ENCODE measurements at places on chromosomes 4 and X.

- DNase-seq, result no peak
Measured at GRCh38 chr4:128913228-128913627, 103.7 kb downstream of the JADE1 start.

DNA sequence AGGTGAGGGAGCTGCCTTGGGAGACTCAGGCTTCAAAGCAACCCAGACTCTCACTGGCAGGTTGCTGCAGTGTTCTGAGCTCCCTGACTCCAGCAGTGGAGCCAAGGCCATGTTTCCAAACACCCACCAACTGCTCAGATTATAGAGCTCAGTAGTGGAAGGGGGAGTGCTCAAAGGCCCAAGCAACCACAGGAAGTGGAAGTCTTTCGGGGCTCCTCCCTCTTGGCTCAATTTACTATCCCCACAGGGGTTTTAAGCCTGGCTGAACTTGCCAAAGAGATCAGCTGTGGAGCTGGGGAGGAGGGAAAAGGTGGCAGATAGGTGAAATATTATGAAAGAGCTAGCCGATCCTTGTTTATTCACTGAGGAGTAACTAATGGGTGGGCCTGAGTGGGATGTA is 82.5 kb downstream of the HPRT1 start:
- DNase-seq, result peak; percentile 52

DNA sequence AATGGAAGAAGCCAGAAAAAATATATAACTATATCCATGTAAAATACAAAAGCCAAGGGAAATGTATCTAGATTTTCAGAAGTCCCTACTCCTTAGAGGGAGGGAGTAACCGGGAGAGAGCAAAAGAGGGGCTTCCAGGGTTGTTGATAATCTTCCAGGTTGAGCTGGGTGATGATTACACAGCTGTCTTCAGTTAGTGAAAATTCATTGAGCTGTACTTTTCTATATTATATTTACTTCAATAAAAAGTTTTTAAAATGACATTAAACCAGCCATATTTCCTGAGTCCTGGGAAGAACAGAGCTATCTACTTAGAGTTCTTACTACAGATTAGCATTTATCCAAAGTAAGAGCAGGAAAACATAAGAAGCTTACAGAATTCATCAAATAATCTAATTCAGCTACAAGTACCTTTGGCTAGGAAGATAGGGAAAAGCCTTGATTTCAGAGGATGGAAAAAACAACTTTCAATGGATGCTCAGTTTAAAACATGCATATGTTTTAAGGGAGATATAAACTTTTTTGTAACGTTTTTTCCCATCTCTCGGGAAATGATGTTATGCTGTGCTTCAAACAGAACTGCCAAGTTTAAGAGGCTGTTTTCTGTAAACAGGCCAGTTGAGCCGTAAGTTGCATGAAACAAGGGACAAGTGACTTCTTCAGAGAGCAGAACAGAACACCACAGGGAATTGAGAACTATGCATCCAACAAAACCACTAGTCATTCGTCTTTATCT is 204.6 kb downstream of the SCFD2 start:
- DNase-seq, result no peak

GRCh38 chr4:19694812-19695211 is 556.9 kb upstream of the SLIT2 start:
- no peak for DNase-seq

DNA sequence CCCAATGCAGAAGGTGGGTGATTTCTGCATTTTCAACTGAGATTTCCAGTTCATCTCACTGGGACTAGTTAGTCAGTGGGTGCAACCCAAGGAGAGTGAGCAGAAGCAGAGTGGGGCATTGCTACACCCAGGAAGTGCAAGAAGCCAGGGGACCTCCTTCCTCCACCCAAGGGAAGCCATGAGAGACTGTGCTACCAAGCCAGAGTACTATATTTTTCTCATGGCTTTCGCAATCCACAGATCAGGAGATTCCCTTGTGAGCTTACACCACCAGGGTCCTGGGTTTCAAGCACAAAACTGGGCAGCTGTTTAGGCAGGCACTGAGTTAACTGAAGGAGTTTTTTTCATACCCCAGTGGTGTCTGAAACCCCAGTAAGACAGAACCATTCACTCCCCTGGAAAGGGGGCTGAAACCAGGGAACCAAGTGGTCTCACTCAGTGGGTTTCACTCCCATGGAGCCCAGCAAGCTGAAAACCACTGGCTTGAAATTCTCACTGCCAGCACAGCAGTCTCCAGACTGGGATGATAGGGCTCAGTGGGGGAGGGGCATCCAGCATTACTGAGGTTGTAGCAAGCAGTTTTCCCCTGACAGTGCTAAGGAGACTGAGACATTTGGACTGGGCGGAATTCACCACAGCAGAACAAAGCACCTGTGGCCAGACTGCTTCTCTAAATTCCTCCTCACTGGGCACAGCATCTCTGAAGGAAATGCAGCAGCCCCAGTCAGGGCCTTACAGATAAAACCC is 903.4 kb downstream of the TECRL start:
- DNase-seq, result no peak

DNA sequence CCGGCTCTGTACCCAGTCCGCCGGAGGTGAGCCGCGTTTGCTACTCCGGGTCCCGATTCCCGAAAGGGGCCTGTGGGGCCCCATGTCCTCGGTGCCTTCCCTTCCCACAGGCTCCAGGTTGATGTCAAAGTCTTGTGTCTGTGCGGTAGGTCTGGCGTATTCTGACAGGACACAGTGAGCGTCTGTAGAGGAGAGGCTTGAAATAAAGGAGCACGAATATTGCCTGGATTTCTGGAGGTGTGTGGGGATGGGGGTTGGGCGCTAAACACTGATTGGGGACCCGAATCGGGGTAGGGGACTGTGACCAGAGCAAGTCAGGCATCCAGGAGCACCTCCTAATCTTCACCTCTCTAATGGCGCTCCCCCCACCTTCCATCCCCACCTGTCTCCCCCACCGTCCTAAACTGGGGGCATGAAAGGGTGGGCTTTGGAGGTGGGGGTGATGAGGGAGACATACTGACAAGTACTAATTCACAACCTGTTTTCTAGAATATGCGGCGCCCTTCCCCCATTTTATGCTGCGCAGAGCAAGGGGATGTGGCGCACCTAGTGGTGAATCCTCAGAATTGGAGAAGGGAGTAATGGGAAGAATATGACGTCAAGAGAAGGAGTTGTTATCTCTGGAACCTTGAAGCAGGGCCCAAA is 855 bp downstream of the GPRASP2 start:
- DNase-seq, result peak; percentile 53

GRCh38 chr4:166499820-166500219 is 626.8 kb downstream of the TLL1 start:
- no peak for DNase-seq

GRCh38 chr4:173518425-173519102 is 11.5 kb downstream of the HAND2 start:
- DNase-seq, result no peak

GRCh38 chr4:86058621-86059020 is 301.2 kb downstream of the MAPK10 start:
- no peak for DNase-seq

GRCh38 chr4:123378794-123379193 is 17.8 kb upstream of the SPRY1 start:
- no peak for DNase-seq

- peak; percentile 12 for DNase-seq
Measured at GRCh38 chrX:3345281-3346191, 916 bp downstream of the MXRA5 start.

GRCh38 chrX:104972737-104973136 is 247.8 kb downstream of the TEX13A start:
- no peak for DNase-seq

DNA sequence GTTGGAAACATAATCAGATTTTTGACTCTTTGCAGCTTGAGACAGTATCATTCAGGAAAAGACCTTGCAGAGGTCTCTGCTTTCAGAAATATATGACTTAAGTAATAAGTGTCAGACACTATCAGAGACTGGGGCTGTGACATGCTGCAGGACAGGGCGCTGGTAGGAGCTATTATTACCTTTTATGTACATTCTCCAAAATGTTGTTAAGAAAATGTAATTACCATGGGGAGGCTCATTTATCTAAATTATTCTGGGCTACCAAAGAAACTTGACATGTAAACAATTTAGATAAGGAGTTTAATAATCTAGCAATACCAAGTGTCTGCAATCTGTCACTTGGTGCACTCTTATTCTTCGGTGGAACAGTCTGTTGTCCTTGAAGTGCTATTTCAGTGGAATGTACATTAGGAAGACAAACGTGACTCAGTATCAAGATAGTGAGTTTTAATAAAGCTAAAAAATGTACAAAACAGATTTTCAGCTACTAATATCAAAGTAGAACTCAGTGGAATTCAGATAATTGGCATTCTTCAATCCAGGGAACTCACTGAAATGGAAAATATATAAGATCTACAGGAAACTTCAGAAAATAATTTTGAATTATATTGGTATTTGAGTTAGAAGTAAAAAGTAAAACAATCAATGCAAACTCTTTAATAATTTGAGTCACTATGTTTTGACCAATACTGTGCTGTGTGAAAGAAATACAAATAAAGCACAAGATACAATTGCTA is 214.5 kb downstream of the KCNIP4 start:
- DNase-seq, result no peak

GRCh38 chr4:117847849-117848248 is 186.4 kb upstream of the NDST3 start:
- DNase-seq, result no peak

GRCh38 chr4:63541828-63542227 is 867.4 kb downstream of the TECRL start:
- DNase-seq, result no peak

DNA sequence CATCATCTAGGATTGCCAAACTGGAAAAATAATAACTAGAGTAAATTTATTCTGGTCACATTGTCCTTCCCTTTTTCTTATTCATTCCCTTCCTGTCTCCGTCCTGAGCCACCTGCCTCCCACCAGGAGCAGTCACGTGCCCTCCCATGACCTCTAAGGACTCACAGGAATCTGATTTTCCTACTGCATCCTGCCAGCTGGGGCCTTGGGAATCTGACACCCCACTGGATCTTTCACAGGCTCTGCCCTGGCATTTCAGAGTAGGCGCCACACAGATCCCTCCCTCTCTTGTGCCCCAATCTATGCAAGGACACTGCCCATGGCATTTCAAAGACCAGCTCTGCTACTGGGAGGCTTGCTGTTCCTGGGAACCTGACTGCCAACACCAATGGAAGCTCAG is 520.5 kb downstream of the PPARGC1A start:
- no peak for DNase-seq

DNA sequence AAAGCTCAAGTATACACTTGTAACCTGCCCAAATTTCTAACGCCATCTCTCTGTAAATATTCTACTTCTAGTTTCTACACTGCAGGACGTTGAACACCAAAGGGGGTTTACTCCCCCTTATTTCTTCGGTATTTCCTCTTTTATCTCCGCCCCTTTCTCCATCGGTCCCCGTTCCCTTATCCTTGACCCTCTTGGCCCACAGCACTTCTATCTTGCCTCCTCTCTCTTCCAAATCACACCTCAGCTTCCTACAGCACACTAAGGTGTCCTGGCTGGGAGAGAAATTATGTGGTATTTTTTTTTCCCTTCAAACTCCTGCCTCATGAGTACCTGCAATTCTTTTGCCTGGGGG is 715 bp downstream of the ZMAT1 start:
- no peak for DNase-seq

- no peak for DNase-seq
Measured at GRCh38 chr4:56227301-56227835, 159.9 kb downstream of the AASDH start.

DNA sequence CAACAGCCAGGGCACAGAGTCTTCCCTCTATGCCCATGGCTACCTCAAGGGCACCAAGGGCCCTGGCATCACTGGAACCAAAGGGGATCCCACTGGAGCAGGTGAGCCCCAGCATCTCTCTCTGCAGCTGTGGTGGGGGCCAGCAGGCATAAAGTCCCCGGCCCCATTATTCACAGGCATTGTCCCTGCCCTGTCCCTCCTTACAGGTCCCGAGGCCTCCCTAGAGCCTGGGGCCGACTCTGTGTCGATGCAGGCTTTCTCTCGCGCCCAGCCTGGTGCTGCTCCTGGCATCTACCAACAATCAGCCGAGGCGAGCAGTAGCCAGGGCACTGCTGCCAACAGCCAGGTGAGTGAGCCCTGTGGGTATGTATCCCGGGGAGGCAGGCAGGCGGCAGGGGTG is 12.3 kb upstream of the UBA1 start:
- no peak for DNase-seq

DNA sequence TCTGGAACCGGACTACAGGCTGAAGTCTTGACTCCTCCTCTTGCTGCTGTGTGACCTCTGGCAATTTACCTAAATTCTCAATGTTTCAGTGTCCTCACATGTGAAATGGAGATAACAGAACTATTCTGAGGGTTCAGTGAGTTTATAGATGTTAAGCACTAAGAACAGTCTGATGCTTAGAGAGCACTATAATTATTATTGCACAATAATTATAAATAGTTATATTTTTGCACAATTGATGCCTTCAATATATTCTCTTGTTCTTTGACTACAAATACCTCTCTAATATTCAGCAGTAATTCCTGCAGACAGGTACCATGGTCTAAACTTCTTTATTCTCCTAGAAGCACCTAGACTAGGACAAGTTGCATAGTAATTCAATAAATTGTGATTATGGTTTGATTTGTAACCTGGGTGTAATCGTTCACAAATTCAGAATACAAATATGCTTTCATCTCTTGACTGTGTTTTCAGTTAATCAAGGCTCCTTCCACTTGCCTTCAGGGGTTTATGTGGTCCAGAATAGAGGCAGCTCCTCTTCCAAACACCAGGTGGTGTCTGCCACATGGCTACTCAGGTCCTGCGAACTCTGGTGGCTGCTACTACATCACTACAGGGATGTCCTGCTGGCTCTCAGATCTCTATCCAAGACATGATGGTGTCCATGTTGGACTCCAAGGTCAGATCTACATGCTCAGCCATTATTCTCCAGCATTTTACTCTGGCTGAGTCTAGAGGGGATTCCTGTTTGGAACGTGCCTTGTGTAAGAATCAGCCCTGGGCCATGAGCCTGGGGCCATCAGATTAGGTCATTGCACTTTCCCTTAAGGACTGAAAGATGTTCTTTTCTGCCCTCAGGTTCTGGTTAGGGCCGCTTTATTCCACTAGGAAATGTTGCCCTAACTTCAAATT is 103.4 kb downstream of the QRFPR start:
- no peak for DNase-seq

GRCh38 chr4:71259280-71259679 is 79.5 kb upstream of the SLC4A4 start:
- DNase-seq, result no peak

- DNase-seq, result no peak
Measured at GRCh38 chr4:162852642-162853041, 314.0 kb downstream of the NAF1 start.

GRCh38 chrX:12153741-12154140 is 15.5 kb downstream of the FRMPD4 start:
- DNase-seq, result peak; percentile 9

- DNase-seq, result no peak
Measured at GRCh38 chr4:78033861-78034260, 23.3 kb upstream of the FRAS1 start.

DNA sequence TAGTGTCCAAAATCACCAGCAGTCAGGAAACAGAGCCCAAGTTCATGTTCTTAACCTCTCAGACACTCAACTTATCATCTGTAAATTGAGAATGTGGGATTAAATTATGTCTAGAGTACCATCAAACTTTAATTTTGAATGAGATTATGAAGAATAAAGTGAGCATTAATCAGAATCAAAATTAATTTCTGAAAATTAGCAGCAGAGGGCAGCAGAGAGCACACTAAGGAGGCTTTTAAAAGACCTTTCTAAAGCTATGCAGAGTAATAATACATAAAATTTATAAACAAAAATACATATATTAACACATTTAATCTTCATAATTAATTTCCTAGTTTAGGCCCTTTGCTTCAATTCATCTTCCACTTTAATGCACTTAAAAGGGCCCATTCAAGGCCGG is 7.1 kb downstream of the TASL start:
- peak; percentile 3 for DNase-seq

- no peak for DNase-seq
Measured at GRCh38 chr4:89707467-89707866, 129.5 kb downstream of the SNCA start.

GRCh38 chrX:9582956-9583355 is 118.1 kb downstream of the TBL1X start:
- no peak for DNase-seq

All from fibroblast of skin of back (primary cell).